ENCODE measurements at places on chromosomes 11 and 22.

- no peak for DNase-seq
These were observed 15.7 kb downstream of the TESMIN start for GRCh38 chr11:68735646-68736045.

DNA sequence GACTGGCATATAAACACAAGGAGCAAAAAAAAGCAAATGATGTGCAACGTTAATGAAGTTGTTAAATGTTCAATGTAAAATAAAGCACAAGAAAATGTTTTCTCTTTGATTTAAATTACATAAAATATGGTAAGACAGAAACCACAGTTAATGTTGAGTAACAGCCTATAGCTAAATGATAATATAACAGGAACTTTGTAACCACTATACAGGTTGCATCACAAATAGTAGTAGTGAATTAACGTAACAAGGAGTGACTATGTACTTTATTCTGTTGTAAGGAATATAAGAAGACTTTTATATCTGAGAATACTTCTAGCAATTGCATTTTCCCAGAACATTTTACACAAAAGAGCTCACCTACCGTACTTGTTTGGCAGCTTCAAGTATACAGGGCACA lies 16.9 kb downstream of the SAAL1 start:
- no peak for DNase-seq

DNA sequence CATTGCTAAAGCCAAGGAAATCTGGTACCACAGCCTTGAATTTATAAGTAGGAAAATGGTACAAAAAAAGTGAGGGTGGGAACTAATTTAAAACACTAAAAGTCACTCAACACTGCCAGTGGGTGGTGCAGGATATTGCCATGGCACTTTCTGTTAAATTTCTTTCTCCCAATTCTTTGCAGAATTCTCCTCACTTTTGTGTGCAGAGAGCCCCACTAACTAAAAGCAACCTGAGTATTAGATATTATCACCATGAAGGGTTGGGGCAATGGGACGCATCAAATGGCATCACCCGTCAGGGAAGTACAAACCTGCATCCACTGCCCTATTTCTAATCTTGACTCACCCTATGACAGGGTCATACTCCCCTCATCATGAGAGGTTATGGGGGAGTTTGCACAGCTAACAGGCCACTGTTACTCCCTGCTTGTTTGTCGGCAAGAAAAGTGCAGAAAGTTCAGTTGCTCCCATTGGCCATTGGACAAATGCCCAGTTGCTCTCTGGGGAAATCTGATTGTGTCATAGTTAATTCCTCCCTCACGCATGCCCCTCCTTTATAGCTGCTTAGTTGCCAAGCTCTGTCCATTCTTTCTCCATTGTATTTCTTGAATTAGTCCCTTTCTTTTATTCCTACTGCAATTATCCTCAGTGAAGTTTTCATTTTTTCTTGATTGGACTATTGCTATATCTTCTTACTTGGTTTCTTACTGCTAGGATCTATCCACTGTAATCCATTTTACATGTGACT lies 93.8 kb upstream of the BLID start:
- DNase-seq, result peak; percentile 25

DNA sequence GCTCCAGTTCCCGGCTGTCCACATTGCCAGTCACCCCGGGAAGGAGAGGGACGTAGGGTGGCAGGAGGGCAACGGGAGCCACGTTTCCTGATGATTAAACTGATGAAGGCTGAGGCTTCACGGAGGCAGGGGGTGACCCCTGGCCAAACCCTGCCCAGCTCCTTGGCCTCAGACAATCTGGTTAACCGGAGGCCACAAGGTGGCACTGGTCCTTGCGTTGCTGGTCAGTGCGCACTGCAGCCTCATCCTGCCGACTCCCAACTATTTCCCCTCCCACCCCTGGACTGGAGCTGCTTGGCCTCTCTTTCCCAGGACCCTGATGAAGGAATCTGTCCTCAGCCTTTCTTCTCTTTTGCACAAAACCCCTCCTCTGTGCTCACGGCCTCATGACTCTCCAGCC lies 75.3 kb downstream of the PDE2A start:
- no peak for DNase-seq

DNA sequence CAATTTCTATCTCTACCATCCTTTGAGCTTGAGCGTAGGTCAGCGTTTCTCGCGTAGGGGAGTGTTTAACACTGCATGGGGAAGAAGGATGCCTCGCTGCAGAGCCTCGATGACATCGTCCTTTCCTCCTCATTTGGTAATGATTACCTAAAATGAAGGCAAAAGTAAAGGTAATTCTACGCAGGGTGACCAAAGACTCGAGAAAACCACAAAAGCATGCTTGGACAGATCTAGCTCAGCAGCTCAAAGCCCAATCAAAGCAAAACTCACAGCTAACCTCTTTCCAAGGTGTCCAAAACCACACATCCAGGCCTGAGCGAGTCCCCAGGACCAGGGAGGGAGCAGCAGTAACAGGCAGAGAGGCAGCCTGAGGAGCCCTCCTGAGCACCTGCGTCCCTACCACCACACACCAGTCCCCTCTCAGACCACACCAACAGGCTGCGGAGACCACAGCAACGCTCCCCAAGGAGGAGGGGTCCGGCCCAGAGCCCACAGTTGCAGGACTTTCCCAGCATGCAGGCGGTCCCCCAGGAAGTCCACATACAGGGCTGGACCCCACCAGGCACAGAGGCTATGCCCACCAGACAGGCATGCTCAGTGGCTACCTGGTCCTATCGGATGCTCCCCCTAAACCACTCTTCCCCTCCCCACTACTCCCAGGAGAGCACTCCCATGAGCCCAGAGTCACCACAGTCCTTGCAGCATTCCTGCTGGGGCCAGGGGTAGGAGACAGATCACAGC lies 3.3 kb downstream of the BRD1 start:
- no peak for DNase-seq

- DNase-seq, result peak; percentile 96
These were observed 79.8 kb upstream of the NCAM1 start for GRCh38 chr11:112881461-112881860.

- DNase-seq, result peak; percentile 83
These were observed 11.7 kb downstream of the TECTA start for GRCh38 chr11:121112498-121113455.

DNA sequence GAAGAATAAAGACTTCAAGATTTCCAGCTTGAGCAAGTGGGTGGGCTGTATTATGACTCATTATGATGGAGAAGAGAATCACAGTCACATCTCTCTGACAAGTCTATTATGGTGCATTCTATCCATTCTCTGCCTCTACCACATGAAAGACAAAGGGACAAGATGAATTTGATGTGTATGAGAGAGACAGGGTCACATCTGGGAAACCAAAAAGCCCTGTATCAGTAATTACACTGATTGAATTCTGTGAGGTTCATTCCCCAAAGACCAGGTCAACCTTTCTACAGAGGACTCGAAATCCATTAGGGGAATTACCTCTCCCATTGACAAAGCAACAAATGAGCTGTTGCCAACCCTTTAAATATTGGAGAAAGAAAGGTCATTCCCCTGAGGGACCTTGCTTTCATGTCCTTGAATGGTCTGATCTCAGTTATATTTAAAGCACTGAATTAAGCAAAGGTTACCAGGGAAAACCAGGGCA lies 109.6 kb downstream of the USP35 start:
- DNase-seq, result no peak

- no peak for DNase-seq
These were observed 160.4 kb downstream of the TRIM29 start for GRCh38 chr11:119977561-119977860.

DNA sequence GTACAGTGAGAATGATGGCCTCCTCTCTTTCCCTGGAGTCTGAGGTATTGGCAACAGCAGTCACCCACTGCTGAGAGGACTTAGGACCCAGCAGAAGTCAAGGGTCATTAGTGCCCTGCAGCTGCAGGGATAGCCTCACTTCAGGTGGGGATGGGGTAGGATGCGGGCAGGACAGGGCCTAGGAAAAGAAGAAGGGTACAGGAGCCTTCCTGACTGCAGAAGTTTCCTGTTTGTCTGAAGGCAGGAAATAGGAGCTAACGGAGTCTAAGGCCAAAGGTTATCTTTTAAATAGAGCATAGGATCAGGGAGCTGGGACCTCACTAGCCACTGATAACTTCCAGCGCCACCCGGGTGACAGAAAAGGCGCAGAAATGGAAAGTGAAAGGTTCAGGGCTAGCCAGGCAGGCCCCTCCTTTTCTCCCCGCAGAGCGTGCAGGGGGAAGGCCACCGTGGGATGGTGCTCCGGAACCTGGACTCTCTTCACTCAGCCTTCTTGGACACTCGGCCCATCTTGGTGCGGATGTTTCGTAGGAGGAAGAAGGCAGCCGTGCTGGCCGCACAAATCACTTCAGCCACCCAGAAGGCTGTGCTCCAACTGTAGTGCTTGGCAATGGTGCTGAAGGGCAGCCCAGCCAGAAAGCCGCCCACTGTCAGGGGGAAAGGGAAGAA lies 6.0 kb downstream of the TRAPPC4 start:
- DNase-seq, result no peak

GRCh38 chr11:44066732-44067141 lies 667 bp downstream of the ACCS start:
- DNase-seq, result no peak
